ENCODE measurements at places on chromosomes 6 and 20.

GRCh38 chr6:837380-837779, 144.4 kb upstream of the EXOC2 start:
- no peak for DNase-seq

GRCh38 chr6:16787128-16787682, 25.9 kb upstream of the ATXN1 start:
- DNase-seq, result no peak

GRCh38 chr20:36238153-36238552, 1.9 kb downstream of the AAR2 start:
- DNase-seq, result no peak

- DNase-seq, result peak; percentile 92
Measured at GRCh38 chr6:39361657-39362486, 39.4 kb upstream of the KCNK16 start.

GRCh38 chr6:158285656-158286021, 26.6 kb upstream of the TULP4 start:
- no peak for DNase-seq

- peak; percentile 78 for DNase-seq
Measured at GRCh38 chr20:49846206-49846807, 33.7 kb downstream of the SLC9A8 start.

DNA sequence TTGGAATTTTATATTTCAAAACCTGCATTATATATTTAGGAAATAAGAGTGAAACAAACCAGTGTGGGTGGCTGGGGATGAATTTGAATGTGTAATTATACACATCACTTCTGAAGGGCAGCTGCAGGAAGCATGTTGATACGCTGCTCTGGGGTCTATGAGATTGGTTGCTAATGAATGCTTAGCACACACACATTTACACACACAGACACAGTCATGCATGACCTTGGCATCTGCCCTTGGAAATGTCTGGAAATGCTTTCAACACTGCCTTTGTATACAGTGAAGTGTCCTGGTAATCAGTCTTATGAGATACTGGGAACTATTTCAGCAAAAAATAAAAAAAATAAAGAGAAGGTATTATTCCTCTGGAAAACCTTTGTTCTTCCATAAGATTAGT, 83.4 kb downstream of the ELOVL4 start:
- DNase-seq, result no peak

GRCh38 chr6:3773678-3774298, 22.3 kb upstream of the PXDC1 start:
- DNase-seq, result peak; percentile 43

DNA sequence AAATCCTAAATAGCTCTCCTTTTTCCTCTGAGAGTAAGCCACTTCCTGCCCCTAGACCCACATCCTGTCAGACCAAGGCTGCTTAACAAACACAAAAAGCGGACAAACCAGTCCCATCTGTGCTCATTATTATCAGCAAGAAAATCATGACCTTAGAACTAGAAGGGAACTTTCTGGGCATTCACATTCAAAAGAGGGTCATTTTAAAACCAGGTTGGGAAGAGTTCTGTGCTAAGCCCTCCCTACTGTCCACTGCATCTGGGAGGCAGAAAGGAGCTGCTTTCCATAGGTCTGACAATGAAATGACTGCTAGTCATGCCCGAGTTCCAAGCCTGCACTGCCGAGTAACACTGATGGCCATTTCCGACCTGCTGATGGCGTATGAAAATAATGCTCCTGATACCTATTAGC, 15.4 kb downstream of the EZR start:
- no peak for DNase-seq

DNA sequence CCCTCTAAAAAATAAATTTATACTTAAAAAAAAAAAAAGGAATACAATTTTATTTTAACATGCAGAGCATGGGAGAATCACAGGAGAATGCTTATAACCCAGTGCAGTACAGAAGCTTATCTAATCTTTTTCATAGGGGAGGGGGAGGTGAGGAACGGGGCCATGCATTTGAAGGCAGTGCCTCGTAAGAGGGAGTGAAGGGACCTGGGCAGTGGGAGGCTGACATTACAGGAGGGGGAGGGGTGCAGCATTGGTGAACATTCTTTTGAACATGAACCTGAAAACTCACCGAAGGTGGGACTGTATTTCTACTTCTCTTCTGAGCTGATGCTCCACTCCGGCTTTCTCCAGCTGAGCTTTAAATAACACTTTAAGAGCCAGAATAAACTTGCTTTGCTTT, 9.3 kb downstream of the AURKA start:
- no peak for DNase-seq

All from GM03348 (cell line).